NCI-H2029 treated with DMSO at 0.1 percent for 48 hours (cell line): ENCODE measurements at places on chromosomes 1 and 21.

GRCh38 chr1:30778154-30778978 lies 20.8 kb upstream of the LAPTM5 start:
- DNase-seq, result peak; percentile 18

GRCh38 chr1:209825591-209826434 lies 2.0 kb upstream of the UTP25 start:
- no peak for DNase-seq

GRCh38 chr1:45299981-45300668 lies 26.6 kb upstream of the HPDL start:
- peak; percentile 87 for DNase-seq

DNA sequence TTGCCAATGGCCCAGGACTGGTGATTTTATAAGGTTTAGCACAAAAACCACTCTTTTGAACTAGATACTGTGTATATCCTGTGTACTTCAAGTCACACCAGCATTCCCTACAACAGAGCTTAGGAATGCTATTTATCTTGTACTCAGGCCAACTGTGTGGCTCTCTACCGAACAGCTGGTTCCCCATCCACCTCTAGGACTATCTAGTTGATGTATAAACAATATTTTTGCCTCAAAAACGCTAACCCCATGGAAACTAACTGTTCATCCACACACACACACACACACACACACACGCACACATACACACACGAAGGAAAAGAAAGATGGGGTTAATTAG lies 28.7 kb upstream of the SLC45A3 start:
- no peak for DNase-seq

GRCh38 chr21:44568667-44569556 lies 4.6 kb upstream of the KRTAP10-4 start:
- no peak for DNase-seq

DNA sequence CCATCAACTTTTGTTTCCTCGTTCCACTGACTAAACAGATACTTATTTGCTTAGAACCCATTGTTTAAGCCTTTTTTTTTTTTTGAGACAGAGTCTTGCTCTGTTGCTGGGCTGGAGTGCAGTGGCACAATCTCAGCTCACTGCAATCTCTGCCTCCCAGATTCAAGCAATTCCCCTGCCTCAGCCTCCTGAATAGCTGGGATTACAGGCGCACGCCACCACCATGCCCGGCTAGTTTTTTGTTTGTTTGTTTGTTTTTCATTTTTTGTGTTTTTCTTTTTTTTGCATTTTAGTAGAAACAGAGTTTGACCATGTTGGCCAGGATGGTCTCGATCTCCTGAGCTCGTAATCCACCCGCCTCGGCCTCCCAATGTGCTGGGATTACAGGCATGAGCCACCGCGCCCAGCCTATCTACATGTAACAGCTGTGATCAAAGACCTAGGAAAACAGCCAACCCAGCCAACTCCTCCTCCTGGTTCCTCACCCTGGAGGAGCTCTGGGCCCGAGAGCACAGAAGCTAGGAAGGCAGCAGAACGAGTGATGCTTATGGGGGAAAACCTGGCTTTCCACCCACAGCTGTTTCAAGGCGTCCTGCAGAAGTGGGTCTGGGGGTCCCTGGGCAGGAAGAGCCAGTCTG lies 32.9 kb downstream of the KCNN3 start:
- DNase-seq, result no peak

- no peak for DNase-seq
Measured at GRCh38 chr1:186424539-186424938, 36.4 kb downstream of the PDC start.

GRCh38 chr1:221097479-221098281 lies 218.4 kb downstream of the HLX start:
- no peak for DNase-seq

DNA sequence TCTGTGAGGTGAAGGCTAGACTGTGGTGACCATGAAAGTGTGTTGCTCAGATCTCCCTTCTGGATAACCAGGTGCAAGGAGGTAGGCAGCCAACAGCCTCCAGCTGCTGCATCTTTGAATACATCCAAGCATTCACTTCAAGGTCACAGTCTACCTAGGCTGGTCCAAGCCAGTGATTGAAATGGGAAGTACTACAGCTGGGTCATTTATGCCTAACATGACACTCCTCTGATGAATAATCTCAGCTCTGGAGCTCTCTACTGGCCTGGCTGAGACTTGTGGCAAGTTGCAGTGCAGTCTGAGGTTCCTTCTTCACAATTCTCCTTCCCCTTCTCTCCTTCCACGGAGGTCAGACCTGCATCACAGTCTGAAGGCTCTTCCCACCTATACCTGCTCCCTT lies 35.0 kb upstream of the ARHGAP29 start:
- DNase-seq, result no peak

GRCh38 chr1:186535388-186536133 lies 74.6 kb upstream of the PDC start:
- DNase-seq, result no peak

DNA sequence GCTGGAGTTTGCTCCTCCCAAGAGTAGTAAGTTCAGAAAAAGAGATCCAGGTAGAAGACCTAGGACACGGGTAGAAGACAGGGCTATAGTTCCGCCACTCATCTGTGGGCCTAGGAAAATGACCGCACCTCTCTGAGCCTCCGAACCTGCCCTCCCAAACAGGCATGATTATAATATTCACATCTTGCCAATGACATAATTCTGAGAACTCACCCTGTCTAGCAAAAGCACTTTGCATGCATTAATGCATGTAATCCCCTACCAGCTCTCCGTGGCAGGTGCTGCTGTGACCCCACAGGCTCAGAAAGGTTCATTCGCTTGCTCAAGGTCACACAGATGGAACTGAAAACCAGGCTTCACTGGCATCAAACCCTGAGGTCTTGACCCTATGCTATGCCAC lies 88.0 kb downstream of the SPSB1 start:
- no peak for DNase-seq

GRCh38 chr1:33057095-33057494 lies 20.4 kb upstream of the AK2 start:
- DNase-seq, result no peak

DNA sequence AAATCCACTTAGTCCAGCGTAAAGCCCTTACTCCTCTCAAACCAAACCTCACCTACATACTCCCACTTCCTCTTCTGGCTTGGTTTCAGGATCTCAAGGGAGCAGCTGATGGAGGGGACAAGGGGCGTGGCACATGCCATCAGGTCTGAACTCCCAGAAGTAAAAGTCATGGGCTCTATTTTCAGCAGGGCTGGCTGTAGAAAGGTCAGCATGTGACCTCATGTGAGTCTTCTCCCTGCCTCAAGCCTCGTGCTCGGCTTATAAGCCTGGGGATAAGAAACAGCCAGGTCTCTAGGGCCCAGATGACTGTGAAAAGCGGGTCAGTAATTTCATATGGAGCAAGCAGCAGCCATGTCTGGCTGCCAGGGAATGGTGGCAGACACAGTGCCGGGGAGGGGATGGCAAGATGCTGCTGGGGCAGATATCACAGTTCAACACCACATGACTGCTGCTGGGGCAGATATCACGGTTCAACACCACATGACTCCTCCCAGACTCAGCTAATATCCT lies 227.9 kb downstream of the KCNH1 start:
- no peak for DNase-seq
